ENCODE measurements at places on chromosomes 1 and 21. TPM values are rescaled to one million over a fixed set of nuclear protein-coding genes. Genes with fewer than 3 reads are reported as not detected.

- ATAC-seq = no peak
These were observed 210.3 kb downstream of the ASTN1 start for GRCh38 chr1:176954242-176954641.

The PDE9A gene
- 1.8 TPM for total RNA-seq

The LCE1B gene
- not detected for total RNA-seq

The B4GALT2 gene
- total RNA-seq = 40.1 TPM

All from esophagus mucosa (tissue), 1 donor.